Non-pigmented ciliary epithelial cell (primary cell): ENCODE measurements at places on chromosomes 7 and 10.
A peak's percentile ranks its signal among the peaks of the same experiment; 100 is the strongest.

GRCh38 chr10:50832171-50832751, 53.2 kb downstream of the A1CF start:
- no peak for DNase-seq

DNA sequence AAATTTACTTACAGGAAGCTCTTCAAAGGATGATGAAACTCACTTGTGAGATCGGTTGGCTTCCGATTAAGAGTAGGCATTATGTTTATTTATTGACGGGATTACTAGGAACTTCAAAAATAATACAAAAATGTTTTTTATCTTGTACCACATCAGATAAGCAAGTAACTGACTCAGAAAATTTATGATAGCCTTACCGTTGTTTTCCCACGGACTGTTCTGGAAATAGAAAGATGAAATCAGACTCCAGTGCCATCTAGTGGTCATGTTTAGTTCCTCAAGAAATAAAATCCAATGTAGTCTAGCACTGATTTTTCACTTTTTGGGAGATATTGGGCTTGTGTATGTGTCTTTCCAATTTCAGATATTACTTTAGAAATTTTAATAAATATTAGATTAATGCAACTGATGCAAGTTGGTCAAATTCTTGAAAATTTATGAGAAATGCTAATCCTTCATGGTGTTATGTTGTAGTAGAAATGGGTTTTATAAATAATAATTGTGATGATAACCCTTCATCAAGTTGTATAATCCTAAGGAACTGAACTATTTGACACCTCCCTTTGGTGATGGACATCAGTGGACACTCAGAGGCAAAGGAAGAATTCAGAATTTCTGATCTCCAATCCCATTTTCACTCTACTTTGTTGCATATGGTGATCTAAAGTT, 168.8 kb downstream of the TMEM26 start:
- DNase-seq, result peak; percentile 34

- no peak for DNase-seq
Observed at GRCh38 chr7:129657363-129657762, 45.8 kb downstream of the NRF1 start.

- no peak for DNase-seq
Observed at GRCh38 chr7:132757783-132758182, 181.5 kb upstream of the PLXNA4 start.

GRCh38 chr10:3071405-3072198, 4.3 kb downstream of the PFKP start:
- peak; percentile 81 for DNase-seq
